ENCODE measurements at places on chromosomes 2 and 18.
A peak's percentile ranks its signal among the peaks of the same experiment; 100 is the strongest.

GRCh38 chr18:73973972-73974371 lies 173.7 kb downstream of the FBXO15 start:
- no peak for DNase-seq

DNA sequence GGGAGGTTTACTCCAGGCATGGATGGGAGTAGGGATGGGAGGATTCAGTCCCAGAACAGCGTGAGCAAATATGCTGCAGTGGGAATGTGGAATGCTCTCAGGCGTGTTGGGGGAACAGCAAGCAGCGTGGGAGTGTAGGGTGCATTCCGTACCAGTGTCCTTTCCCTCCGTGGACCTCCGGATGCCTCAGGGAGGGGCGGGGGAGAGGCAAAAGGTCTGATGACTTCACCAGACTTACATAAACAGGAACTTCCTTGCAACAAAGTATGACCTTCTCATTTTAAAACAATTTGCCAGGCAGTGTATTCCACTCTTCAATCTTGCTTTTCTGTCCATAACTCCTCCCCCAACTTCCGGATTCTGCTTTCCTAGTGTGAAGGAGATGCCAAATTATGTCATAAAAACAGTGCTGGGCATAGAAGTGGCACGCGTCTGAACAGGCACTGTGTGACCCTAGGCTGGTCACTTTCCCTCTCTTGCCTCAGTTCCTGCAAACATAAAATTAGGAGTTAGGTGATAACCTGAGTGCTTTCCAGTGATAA lies 36.9 kb downstream of the RPL37A start:
- DNase-seq, result peak; percentile 82

- no peak for DNase-seq
Measured at GRCh38 chr2:109153807-109154206, 24.8 kb downstream of the SH3RF3 start.

- DNase-seq, result no peak
Measured at GRCh38 chr2:241007880-241008710, 9.7 kb downstream of the SNED1 start.

DNA sequence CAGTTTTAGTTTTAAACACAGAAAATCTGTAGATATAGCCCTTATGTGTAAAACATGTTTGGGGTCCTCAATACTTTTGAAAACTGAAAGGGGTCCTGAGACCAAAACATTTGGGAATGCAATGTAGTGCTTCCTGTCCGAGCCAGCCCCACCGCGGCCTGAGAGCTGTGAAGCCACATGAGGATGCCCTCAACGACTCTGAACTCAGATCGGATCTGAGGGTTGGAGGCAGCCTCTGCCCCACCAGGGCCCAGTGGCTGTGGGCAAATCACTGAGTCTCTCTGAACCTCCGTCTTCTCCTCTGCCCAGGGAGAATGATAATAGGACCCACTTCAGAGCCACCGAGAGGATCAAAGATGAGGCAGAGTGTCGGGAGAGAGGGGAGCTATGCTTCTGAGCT lies 33.4 kb upstream of the HPCAL1 start:
- DNase-seq, result no peak

GRCh38 chr2:37453027-37453426 lies 108.6 kb downstream of the QPCT start:
- no peak for DNase-seq

GRCh38 chr18:46632401-46633071 lies 24.5 kb downstream of the LOXHD1 start:
- peak; percentile 88 for DNase-seq

DNA sequence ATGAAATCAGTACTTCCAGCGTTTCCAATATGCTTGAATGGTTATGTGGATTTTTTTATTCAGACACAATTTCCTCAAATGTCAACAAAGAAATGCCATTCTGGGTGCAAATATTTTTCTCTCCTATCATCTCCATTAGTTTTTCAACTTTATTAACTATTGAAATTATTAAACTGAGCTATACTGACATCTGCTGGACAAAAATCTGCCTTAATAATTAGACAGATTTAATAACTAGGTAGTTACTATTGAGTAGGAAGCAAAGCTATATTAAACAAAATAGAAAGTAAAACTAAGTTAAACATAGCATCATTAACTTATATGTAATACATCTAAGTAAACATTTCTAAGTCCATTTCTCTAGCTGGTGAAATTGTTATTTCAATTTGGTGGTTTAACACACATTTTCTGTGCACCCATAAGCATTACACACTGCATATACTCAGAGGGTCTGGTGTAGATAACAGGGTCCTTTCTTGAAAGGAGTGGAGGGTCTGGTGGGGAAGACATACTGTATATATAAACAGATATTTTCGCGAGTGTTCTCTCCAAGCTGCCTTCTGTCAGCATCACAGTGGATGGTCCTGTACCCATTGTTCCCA lies 77.0 kb downstream of the LANCL1 start:
- peak; percentile 25 for DNase-seq

DNA sequence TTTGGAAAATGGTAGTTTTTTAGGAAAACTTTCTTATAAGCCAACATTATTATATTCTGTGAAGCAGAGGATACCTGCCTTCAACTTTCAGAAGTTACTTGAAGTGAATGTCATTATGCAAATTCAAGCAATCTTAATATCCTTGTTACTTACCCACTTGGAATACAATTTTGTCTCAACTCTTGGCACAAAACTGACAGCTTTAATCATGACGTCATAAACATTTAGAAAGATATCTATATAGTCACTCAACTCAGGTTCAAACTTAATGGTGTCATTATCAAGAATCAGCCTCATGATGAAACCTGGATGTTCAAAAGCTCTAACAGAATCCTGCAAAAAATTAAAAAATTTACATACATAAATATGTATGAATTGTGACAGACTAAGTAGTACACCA lies 68.1 kb downstream of the DNAH7 start:
- no peak for DNase-seq

DNA sequence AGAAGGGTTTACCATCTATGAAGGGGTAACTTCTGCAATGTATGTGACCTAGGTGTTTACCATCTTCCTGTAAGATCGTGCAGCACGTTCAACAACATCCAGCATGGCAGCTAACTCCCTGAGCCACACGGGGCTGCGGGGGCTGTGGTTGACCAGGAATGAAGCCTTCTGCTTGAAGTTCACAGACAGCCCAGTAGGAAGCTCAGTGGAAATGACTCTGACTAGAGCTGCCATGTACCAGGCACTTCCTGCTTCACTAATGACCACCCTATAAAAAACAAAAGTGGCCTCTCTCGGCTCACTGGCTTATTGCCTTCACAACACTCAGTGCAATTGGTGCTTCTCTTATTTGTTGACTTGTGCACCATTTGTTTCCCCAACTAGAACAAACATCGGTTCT lies 99.7 kb upstream of the SMAD7 start:
- no peak for DNase-seq

DNA sequence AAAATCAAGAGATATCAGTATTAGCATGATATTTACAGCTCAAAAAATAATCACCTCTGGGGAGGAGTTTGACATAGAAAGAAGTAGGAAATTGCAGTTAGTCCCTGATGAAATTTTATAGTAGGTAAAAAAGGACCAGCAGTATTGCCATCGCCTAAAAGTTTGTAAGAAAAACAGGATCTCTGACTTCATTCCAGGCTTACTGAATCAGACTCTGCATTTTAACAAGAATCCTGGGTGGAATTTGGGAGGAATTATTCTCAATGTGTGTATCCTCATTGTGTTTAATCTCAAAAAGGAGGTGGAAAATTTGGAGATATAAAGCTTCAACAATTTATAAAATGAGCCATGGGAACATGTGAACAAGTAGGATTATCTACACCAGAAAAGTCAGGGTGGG lies 31.2 kb upstream of the STAT1 start:
- no peak for DNase-seq

DNA sequence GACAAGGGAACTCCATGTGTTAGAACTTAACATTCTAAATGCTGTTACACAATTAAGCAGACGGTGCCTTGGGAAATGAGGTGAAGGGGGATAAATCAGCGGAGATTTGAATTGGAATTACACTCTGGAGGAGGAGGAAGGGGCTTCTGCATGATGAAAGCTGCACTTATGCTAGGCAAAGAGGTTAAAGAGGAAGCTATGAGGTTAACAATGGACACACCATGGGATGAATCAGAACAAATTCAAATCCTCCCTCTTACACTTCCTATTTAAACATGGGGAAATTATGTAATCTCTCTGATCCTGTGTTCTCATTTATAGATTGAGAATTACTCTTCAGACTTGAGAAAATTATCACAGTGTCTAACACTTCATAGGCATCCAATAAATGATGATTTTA lies 121.5 kb upstream of the SIX2 start:
- DNase-seq, result peak; percentile 31

DNA sequence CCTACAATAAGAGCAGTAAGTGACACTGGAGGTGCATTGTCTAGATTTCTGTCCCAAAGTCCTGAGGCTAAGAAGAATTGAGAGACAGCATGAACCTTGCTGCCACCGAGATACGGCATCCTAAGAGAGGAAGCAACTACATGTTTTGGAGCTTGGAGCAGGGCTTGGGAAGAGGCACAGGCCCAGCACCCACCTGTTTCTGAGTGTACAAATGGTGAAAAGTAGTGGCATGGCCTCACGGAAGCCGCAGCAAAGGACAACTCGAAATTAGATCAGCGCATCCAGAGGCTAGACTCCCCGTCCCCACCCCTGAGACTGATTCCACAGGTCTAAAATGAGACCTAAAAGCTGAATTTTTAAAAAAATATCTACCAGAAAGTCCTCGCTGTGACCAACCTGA lies 127.5 kb downstream of the PTGR3 start:
- DNase-seq, result no peak

DNA sequence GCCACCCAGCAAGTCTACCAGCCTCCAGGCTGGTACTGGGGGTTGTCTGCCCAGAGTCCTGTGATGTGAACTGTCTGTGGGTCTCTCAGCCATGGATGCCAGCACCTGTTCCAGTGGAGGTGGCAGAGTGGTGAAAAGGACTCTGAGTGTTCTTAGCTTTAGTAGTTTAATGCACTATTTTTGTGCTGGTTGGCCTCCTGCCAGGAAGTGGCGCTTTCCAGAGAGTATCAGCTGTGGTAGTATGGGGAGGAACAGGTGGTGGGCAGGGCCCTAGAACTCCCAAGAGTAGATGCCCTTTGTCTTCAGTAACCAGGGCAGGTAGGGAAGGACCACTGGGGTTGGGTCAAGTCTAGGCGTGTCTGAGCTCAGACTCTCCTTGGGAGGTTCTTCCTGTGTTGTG lies 356.7 kb downstream of the STK39 start:
- DNase-seq, result no peak

DNA sequence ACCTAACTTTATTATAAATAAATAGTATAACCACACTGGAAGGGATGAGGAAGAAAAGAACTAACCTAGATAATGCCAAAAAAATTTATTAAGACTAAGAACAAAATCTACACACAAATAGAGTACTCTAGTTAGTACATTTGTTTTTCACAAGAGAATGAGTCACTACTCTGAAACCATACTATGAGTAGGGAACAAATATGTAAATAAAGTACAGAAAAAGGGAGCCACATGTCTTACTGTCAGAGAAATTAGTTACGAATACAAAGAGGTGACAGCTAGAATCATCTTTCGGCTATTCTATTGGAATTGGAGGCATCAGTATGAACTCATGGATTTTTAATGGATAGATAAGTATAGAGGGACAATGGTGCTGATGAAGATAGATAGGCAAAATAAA lies 150.5 kb downstream of the COPS8 start:
- peak; percentile 85 for DNase-seq

GRCh38 chr2:193869564-193869963 lies 1674.8 kb upstream of the TMEFF2 start:
- DNase-seq, result no peak

DNA sequence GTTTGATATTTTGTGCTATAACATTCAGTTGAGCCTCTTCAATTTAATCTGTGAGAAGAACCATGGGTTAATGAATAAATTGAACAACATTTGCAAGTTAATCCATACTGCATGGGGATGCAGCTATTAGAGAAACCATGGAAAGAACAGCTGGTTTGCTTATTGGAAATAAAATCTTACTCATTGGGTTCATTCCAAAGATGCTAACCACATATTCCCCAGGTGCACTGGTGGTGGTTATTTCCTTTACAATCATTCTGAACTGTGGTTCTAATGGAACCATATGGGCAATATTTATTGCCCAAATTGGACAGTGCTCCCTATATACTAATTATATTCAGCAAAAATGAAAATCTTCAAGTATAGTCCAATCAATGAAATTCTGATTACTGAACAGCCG lies 1200.4 kb upstream of the CDH2 start:
- peak; percentile 75 for DNase-seq

DNA sequence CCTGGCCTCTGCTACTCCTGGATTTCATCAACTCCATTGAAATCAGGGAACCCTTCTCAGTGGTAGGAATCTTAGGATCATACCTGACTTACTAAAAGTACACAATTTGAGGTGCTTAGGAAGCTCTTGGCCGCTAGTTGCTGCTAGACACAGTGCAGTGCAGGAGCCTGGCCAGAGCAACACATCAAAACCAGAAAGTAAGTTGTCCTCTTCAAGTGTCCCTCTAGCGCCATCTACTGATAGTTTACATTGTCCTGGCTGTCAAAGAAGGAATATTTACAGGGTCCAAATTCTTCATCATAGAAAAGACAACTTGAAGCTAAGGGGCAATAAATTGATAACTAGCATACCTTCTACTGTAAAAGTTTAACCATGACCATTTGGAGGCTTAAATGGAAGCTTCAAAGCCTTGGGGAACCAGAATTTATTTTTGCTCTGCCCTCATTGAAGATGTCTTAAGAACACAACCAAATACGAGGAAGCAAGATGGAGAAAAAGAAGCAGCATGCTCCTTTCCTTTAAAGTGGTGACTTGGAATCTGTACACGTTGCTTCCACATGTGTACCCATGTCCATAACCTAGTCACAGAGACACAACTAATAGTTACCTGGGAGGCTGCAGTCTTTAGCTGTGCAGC lies 889.1 kb upstream of the GCFC2 start:
- DNase-seq, result peak; percentile 63

DNA sequence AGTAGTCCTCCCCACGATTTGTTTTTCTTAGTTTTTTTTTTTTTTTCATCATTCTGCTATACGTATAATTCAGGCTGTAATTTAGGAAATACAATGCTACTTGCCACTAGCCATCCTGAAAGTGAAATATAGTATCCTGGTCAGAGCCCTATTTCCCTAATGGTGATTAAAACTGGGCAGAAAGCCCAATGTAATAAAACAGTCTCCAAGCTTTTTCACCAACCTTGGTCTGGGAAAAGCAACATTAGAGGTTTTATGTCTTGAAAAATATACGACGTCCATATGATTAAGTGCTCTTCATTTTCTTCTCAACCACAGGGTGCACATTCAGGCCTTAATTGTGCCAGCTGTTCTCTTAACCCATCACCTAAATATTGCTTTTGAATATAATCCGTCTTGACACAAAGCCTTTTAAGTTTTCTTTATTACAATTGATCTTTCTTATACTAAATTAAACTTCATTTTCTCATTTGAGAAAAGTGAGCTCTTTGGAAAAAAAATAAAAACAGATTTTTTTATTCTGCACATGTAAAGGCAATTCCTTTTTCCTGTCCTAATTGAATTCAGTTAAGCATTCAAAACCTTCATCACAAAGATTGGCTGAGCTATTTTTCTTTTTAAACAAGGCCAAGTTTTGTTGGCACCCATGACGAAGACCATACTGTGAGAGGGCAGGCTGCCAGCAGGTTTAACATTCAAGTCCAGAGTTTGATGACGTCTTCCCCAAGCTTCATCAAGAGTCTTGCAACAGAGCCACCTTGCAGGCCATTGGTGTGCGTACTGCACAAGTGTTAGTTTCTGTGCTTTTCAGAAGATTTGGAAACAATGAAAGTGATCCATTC lies 52.7 kb downstream of the MAP2 start:
- peak; percentile 79 for DNase-seq

GRCh38 chr2:150888337-150888736 lies 373.3 kb downstream of the RBM43 start:
- peak; percentile 62 for DNase-seq

- no peak for DNase-seq
Measured at GRCh38 chr18:22470248-22471235, 52.8 kb upstream of the CTAGE1 start.

All from fibroblast of mammary gland (primary cell).